Keratinocyte (primary cell): ENCODE measurements at places on chromosomes 13 and 19. TPM values are rescaled to one million over a fixed set of nuclear protein-coding genes. Genes with fewer than 3 reads are reported as not detected.

ZSCAN4 gene
- 0.08 to 0.26 TPM (median 0.18 TPM) in 3 replicates for polyA plus RNA-seq

HSH2D gene
- 0.90 to 1.9 TPM (median 1.1 TPM) in 3 replicates for polyA plus RNA-seq

ARHGEF18 gene
- polyA plus RNA-seq, result 7.9 to 11.7 TPM (median 11.4 TPM) in 3 replicates

TARM1 gene
- polyA plus RNA-seq, result not detected in 3 replicates

KASH5 gene
- not detected in 3 replicates for polyA plus RNA-seq

DNA sequence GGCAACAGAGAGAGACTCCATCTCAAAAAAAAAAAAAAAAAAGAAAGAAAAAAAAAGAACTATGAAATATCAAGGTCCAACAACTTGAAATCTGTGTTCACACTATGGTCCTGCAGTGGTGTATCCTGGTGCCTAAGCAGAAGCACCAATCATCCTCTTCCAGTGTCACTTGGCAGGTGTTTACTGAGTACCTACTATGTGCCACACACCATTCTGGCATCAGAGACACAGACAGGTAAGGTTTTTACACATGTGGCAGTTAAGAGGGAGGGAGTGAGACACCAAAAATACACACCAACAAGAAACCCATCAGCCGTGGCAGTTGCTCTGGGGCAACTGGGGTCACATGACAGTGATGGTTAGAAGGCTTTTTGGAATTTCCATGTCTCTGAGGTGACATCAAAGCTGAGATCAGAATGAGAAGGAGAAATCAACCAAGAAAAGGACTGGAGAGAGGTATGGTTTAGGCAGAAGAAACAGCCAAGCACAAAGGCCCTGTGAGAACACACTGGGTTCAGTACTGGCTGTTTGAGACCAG lies 17.6 kb downstream of the PBX4 start:
- DNase-seq, result no peak

DNA sequence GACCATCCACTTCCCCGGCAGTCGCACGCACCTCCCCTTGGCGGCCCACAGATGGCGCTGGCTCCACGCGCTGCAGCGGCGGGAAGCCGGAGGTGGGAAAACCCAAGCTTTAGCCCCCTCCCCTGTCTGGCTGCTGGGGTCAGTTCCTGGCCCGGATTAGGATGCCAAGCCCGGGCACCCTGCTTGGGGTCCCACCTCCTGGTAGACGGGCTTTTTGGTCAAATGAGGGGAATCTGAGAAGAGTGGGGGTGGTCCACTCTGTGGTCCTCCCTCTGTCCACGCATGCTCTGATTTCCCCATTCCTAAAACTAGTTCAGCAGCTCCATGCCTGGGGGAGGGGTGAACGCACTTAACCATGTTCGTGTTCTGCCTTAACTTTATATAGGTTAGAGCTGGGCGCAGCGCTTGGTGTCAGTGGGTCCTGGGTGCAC lies 8.1 kb upstream of the ADGRE2 start:
- no peak for DNase-seq

DNA sequence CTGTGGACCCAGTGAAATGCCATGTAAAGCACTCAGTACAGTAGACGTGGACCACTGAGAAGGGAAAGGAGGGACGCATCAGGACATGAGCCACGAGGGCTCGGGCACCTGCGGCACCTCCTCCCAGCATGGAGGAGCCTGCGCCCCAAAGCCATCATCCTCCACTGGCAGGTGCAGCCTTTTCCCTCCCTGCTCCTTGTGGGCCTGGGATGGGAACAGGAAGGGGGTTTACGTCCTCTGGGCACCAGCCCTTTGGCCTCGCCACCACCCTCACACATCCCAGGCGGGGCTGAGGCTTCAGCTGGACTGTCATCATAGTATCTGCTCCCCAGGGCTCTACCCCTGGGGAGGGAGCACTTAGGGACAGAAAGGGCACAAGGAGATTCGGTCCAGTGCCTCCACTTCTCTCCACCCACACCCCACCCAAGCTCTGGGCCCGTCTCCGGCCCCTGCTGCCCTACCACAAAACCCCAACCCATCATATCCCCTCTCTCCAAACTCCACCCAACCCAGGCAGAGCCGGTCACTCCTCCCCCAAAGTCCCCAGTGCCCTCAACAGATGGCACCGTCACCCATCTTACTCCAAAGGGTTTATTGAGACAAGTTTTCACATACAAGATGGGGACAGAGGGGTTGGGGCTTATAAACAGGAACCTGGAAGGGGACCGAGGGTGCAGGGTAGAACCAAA lies 2.2 kb upstream of the PRKD2 start:
- DNase-seq, result no peak

DNA sequence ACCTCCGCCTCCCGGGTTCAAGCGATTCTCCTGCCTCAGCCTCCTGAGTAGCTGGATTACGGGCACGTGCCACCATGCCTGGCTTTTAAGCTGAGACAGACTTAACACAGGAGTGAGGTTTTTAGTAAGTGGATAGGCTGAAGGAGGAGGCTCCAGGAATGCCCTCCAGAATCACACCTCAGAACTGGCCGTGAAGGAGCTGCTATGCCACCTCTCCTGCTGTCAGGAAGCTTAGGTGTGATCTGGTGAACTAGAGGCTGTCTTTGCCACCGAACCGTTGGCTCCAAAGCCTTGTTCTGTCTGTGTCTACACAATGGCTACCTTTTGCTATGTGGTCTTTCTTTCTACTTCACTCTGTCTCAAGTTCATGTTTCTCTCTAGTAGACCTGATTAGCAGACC lies 4.2 kb downstream of the PDCD2L start:
- DNase-seq, result no peak

DNA sequence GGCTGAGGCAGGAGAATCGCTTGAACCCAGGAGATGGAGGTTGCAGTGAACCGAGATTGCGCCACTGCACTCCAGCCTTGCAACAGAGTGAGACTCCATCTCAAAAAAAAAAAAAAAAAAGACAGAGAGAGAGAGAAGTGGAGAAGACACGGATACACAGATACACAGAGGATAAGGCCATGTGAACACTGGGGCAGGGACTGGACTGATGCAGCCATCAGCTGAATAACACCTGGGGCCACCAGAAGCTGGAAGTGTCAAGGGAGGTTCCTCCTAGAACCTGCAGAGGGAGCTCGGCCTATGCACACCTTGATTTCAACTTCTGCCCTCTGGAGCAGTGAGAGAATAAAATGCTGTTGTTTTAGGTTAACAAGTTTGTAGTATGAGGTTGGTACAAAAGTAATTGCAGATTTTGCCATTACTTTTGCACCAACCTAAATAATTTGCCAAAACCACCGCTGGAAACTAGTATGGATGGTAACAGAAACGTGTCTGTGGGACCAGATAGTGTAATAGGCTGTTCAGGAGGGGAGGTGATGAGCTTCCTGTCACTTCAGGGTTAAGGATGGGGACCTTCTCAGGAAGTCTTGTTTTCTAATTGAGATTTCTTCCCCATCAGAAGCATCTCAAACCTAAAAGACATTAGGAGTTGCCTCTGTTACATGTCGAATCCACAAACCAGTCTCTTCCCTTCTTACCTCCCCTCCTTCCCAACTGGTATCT lies 36.4 kb upstream of the IGSF23 start:
- no peak for DNase-seq

DNA sequence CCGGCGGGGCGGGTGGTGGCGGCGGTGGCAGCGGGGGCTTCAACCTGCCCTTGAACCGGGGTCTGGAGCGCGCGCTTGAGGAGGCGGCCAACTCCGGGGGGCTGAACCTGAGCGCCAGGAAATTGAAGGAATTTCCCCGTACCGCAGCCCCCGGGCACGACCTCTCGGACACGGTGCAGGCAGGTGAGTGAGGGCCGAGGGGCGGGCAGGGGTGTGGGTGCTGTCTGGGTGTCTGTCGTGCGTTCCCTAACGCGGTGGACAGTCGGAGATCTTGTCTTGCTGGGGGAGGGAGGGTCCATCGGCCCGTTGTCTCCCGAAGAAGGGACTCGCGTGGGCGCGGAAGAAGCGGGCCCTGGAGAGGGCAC lies 533 bp downstream of the LRCH1 start:
- no peak for DNase-seq

DNA sequence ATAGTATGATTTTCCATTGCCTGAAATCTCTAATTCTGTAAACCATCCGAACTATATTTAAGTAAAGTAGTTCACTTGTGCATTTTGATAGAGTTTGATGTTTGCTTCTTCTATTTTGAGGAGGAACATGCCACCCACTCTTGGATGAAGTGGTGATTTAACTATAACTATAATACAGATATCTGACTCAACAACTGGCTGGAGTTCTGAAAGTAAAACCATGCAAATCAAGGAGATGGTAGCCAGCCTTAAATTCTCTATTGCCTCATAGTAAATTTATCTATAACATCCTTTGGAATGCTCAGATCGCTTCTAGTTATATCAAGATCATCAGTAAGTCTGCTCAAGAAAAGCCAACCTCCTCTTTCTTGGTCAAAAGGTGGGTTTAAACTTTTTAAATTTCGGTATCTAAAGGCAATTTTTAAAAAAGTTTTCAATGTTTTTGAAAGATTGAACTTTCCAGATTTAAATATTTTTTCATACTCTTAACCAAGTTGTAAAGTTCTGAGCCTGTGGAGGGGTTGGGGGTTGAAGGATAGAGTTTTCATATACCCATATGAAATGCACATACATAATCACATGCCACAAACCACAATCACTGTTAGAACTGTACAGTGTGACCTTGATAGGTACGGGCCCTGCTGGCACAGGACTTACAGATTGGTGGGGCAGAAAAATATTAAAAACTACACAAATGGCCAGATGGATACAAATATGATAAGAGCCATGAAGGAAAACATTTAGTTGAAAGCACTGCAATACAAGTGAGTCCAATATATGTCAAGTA lies 90.5 kb upstream of the RFC3 start:
- DNase-seq, result no peak

DNA sequence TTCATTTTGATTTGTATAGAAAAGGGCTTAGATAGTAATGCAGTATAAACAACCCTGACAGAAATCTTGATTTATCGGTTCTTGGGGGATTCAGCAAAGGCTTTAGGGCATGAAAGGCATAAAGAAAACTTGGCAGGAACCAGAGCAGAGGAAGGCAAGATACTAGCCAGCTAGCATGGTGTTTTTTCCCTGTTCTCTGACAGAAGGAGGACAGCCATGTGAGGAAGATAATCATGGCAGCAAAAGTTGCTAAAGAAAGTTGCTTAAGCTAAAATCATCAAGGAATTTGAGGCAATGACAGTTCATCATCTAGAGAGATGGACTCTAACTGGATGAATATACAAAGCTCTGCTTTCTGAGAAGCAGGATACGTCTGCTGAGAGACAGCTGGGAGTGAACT lies 294.1 kb downstream of the KCNRG start:
- no peak for DNase-seq

GRCh38 chr19:37342753-37343152 lies 28.1 kb upstream of the ZNF527 start:
- no peak for DNase-seq

DNA sequence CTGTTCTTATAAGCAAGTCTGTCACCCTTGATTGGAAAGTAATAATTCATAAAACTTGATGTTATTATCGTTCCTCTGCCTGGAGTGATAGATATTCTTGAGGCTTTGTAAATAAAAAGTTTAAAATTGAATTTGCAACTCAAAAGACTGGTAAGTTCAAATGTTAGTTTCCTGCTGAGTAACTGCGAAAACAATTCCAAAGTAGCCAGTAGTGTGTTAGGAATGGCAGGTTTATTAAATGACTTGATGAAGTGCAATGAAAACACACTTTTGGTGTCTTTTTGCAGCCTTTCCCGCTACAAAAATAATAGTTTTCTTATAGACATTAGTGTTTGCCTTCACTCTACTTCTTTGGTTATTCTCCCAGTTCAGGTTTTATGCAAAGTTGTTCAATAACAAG lies 299.3 kb downstream of the DLEU7 start:
- no peak for DNase-seq

GRCh38 chr19:6440905-6441304 lies 7.3 kb upstream of the SLC25A41 start:
- DNase-seq, result no peak

- DNase-seq, result no peak
Observed at GRCh38 chr19:28170066-28170465, 1042.9 kb downstream of the UQCRFS1 start.

DNA sequence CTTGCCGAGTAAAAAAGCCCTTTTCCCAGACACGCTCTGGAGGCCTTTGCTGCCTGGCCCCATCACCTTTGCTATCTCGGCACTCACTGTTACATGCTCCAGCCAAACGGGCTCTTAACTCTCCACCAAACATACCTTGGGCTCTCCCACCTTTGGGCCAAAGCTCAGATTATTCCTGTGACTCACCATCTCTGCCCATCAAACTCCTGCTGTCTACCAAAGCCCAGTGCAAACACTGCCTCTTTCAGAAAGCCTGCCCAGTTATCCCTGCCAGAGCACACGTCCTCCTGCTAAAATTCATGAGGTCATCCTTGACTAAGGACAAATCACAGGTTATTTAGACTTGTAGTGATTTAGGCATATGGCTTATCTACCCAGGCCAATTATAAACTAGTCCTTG lies 48.1 kb upstream of the SERPINE3 start:
- DNase-seq, result no peak

- DNase-seq, result no peak
Observed at GRCh38 chr19:4984438-4984990, 15.6 kb downstream of the KDM4B start.

GRCh38 chr13:70960841-70961443 lies 852.7 kb upstream of the KLHL1 start:
- no peak for DNase-seq

DNA sequence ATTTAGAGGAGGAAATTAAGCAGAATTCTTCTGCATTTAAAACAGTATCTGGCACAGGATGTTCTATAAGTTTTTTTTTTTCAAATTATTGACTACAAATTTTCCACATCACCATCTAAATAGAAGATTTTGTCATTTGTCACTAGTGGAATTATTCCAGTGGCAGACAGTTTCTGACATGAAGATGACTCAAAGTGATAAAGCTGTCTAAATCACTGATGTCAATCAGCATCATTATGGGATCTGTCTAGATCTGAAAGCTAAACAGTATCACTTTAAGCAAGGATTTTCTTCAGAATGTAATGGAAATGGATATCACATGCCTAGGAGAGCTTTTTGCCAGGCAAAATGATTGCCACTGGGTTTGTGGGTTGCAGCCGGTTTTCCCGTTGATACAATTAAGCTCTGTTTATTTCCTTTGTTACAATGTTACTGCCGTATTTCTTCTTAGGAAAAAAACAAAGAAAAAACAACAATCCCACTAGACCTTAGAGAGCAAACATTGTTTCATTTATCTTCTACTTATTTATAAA lies 1657.0 kb upstream of the PRR20A start:
- DNase-seq, result no peak

- no peak for DNase-seq
Observed at GRCh38 chr19:17138937-17139598, 63.5 kb downstream of the MYO9B start.

DNA sequence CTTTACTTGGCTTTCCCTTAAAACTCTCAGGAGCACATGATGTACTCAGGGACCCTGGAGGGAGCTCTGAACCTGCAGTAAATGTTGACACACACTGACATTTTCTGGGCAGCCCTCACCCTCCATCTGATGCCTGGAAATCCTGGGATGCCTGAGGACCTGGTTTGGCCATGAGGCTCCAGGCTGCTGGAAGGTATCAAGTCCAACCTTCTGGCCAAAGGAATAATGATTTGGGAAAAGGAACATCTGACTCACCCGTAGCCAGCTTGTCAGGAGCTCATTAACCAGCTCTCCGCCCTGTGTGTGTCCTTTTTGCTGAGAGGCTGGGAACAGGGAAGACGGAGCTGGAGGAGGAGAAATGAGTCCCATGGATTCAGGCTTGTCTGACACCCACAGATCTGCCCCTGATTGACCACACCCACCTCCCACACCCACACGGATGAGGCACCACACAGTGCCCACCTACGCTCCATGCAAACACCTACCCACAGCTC lies 10.3 kb downstream of the ZNF558 start:
- DNase-seq, result no peak
